ENCODE measurements at places on chromosomes 3 and 15.

GRCh38 chr3:70766301-70766700, 453.9 kb upstream of the MDFIC2 start:
- no peak for DNase-seq

- DNase-seq: no peak
Measured at GRCh38 chr15:43518197-43518761, 871 bp downstream of the MAP1A start.

GRCh38 chr3:30634761-30635735, 28.6 kb downstream of the TGFBR2 start:
- no peak for DNase-seq

GRCh38 chr15:51756482-51756881, 5.1 kb downstream of the TMOD2 start:
- no peak for DNase-seq

DNA sequence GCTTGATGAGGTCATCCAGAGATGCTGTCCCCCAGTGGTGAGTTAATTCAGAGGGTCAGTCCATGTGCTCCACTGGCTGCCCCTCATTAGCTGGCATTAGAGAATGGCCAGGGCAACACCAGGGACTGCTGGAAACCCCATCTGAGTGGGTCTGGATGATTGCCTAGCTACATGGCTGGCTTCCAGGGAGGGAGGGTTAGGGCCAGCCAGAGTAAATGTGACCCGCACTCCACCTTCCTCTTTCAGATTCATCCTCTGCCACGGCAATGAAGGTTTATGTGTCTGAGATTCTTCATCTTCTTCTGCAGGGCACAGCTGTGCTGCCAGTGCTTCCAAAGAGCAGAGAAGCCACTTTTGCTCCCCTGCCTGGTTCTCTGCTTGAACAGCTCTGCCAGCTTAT, 391.9 kb downstream of the OCA2 start:
- no peak for DNase-seq

DNA sequence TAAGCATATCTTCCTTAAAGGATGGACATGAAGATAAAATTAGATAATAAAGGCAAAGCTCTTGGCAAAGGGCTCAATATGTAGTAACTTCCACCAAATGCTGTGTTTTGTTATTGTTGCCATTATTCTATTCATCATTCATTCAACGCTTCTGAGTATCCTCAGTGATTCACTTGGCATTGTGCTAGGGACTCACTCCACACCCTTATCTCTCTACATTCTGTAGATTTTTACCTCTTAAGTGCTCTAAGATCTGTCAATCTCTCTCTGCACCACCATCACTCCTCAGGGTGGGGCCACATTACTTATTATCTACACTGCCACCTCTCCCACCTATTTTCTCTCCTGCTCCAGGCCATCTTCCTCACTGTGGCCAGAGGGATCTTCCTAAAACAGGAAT, 51.2 kb downstream of the SH3GL3 start:
- no peak for DNase-seq

DNA sequence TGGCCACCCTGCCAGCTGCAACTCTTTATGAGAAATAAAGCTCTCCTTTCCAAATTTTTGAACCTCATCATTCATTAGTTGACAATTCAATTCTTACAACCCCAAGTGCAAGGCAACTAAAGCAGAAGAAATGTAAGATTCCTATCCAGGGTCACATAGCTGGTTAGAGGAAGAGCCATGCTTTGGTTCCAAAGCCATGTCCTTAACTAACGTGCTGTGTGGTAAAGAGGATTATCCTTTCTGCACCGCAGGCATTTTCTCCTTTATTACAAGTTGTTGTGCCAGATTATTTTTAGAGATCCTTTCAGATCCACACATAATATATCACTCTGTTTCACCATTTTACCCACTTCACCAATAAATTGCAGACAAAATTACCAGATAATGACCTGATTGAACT, 36.5 kb downstream of the TM4SF18 start:
- no peak for DNase-seq

DNA sequence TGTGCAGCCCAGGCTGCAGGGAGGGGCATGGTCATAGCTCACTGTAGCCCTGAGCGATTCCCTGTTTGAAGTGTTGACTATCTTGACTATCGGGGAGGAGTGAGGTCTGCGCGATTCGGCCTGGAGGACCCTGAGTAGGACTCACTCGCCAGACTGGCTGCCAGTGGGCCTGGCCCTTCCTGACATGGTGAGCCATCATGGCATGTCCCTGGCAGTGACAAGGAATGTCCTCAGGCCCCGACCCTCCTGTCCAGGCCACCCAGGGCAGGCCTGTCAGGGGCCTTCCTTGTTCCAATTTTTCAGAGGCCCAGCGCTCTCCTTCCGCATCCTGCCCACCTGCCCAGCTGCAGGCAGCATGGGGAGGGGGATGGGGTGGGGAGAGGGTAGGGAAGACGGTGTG, 5.2 kb upstream of the OCA2 start:
- no peak for DNase-seq

- DNase-seq: no peak
Measured at GRCh38 chr3:186102687-186103086, 6.2 kb downstream of the ETV5 start.

DNA sequence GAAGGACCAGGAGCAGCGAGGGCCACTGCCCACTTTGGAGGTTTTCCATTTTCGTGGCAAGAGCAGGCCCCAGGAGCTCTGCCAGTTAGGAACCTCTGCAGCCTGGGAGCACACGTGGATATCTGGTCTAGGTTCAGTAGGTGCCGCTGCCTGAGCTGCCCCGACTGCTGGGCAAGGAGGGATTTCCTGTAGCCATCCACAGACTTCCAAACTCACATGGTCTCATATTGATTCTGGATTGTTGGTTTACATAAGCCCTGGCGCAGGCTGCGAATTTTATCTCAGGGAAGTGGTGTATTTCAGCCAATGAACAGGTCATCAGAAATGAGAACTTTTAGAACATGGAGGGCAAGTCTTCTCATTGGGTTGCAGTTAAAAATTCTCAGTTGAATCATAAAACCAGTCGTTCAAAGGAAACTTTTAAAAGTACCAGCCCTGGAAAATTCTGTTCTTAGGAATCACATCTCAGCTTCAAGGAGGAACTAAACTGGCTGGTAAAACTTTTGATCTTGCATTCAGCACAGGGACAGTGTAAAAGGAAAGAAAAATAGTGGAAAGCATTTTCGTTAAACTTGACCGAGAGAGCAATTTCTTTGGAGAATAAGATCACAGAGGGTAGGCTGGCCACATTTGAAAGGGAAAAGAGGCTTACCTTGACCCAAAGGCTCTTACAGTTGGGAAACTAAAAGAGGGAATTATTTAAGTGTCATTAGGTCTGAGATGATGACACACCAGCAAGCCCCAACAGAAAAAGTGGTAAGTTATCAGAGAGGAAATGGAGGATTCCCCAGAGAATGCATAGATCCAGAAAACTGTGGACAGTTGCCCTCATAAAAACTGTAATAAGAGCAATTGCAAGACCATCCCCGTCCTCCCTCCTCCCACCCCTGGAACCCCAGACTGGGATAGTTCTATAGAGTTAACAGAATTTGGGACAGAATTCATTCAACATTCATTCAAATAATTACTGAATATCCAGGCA, 6.4 kb upstream of the RTP3 start:
- DNase-seq: no peak

DNA sequence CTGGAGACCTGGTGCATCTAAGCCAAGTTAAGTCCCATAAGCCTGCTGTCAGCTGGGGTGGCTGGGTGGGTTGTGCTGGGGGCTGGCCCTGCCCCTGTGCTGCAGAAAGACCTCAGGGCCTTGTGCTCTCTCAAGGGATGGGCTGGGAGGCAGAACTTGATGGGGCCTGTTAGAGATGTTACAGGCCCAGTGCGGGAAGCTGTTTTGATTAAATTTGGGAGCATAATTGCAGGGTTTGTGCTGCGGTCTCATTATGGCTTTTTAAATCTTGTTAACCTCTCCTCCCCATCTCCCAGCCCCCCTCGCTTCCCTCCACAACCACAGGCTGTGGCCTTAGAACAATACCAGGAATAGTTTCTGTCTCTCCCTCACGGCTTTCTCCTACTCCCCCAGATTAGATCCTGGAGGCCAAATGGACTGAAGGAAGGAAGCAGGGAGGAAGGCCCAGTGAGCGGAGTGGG, 87.6 kb upstream of the TLE3 start:
- no peak for DNase-seq

DNA sequence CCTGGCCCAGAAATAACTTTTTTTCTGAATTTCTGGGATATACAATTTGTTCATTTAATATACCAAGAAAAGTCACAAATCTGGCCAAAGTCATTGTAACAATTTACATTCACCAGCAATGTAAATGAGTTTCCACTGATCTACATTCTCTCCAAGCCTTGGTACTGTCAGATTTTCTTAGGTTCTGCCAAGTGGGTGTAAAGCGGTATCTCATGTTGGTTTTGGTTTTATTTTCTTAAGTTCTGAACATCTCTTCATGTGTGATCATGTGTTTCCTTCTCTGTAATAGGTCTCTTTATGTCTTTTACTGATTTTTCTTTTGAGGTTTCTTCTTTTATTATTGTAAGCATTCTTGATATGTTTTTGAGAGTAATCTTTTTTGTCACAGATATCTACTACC, 235.6 kb upstream of the COL8A1 start:
- no peak for DNase-seq

- no peak for DNase-seq
Measured at GRCh38 chr3:57696801-57697321, 4.0 kb upstream of the DENND6A start.

DNA sequence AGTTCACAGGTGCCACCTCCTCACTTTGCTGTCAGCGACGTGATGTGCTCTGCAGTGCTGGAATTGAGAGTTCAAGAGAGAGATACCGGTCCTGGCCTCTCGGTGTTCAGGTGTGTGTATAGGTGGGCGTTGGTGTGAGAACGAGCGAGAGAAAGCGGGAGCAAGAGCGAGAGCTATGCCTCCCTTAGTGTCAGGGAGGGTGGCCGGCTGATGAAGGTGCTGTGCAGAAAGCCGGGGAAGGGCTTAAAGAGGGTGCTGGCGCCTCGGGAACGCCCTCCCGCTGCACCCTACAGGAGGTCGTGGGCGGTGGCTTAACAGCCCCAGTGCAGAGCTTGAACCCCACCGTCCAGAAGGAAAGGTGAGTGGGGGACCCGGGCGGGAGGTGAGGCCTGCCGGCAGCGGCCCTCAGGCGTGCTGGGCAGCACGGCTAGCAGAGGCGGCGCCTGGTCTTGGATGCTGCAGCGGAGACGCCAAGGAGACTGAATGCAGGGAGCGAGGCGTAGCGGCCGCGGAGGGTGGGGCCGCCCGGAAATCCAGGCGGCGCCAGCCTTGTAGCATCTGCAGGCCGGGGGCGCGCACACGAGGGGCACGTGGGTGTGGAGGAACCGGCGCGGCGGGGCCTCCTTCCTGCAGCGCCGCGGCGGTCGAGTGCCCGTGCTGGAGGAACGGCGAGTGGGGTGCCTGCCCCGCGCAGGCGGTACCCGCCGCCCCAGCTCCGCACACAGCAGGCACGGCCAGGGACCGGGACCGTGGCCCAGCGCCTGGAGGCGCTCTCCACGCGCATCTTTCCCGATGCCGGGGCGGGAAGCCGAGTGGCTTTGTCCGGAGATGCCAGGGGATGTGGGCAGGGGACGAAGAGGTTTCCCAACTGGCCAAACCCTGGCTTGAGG, 246.8 kb upstream of the TOPAZ1 start:
- DNase-seq: no peak

DNA sequence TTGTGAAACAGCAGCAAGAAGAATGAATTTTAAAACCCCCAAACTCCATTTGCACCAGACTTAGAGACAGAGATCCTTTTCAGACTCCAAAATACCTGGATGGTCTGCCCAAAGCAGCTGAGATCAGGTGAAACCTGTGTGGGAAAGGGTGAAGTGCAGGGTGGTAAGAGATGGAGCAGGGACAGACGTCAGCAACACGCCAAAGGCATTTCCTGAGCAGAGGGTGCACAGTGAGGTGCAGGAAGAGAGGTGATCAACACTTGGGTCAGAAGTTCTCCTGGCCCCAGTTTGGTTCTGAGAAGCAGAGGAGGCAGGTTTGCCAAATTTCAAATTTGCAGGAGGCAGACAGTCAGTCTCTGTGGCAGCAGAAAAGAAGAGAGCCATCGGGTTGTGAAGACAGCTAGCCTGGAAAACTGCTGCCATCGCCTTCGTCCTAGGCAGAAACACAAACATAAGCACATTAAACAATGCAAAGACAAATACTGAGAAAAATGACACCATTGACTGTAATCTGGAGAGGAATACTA, 9.8 kb downstream of the CCR4 start:
- DNase-seq: no peak

- DNase-seq: no peak
Measured at GRCh38 chr15:36632226-36632625, 52.8 kb downstream of the CDIN1 start.
